Left forelimb (tissue), 1 donor: ENCODE measurements at places on chromosomes 11 and 22.

DNA sequence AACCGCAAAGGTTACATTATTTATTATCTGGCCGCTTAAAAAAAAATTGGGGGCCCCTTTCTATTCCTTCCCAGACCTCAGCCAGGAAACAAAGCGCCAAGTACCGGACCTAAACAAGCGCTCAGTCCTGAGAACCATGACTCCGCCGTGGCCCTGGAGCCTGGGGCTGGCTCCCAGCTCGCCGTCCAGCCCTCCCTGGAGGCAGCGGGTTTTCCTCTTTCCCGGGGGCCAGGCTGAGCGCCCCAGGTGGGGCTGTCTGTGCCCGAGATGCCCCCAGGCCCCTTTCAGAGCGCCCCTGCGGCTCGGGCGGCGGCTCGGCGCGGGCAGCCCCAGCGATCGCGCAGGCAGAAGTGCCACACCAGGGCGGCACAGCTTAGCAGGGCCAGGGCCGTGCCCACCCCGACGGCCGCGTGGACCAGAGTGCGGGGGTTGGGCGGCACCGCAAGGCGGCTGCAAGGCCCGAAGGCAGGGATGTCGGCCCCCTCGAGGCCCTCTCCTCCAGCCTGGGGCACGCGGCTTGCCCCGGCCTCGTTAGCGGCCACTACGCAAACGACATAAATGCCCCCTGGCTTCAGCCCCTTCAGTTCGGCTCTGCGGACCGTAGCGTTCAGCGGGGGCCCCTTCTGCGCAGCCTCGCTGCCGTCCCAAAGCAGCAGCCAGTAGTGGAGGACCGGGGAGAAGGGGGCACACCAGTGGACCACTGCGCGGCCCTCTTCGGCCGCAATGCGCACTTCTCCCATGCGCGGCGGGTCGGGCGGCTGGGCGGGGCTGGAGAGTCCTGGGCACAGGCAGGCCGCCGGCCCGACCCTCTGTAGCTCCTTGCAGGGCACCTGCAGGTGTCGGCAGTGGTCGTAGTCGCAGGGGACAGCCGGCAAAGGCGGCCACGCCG is 1.6 kb downstream of the LRRN4CL start:
- DNase-seq = no peak

DNA sequence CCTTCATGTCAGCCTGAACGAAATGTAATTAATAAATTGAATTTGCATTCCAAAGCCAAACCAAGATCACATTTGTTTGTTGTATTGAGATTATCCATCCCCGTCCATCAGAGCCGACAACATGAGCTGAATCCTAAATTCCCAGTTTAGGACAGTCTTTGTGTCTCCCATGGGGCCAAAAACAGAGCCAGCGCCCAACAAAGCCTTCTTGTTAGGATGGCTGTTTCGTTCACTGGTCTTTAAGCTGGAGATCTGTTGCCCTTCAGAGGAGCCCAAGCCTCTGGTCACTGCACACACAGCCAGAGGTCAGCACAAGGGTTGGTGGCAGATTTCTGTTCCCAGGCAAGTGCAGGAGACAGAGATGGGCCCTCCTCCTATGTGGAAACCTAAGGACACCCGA is 25.8 kb downstream of the DSCAML1 start:
- no peak for DNase-seq

GRCh38 chr11:65492637-65493366 is 6.0 kb upstream of the MALAT1 start:
- peak; percentile 82 for DNase-seq

- peak; percentile 84 for DNase-seq
Observed at GRCh38 chr22:37018815-37019308, 385 bp downstream of the TST start.

- DNase-seq = no peak
Observed at GRCh38 chr22:29693161-29693560, 26.6 kb upstream of the CABP7 start.

- peak; percentile 87 for DNase-seq
Observed at GRCh38 chr11:44950625-44951476, at the start of gene TP53I11. TSS of gene TP53I11 (minus strand) at chr11:44950883. CDS start at chr11:44938335, 12,548 bp downstream.

DNA sequence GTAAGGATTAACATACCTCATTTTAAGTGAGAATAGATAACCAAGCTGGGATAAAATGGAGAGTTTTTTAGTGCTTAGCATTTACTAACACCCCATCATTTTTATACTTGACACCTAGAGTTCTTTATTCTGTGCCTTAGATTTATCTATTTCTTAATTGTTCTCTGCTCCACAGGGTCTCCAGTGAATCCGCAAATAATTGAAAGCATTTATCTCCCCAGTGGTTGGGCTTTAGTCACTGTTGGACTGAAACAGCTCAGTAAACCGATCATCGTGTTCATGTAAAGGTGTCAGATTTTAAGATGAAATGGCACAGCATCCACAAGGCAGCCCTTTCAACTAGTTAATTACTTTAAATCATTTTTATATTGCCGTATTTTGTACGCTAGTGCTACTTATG is 17.8 kb upstream of the GRIA4 start:
- DNase-seq = no peak

DNA sequence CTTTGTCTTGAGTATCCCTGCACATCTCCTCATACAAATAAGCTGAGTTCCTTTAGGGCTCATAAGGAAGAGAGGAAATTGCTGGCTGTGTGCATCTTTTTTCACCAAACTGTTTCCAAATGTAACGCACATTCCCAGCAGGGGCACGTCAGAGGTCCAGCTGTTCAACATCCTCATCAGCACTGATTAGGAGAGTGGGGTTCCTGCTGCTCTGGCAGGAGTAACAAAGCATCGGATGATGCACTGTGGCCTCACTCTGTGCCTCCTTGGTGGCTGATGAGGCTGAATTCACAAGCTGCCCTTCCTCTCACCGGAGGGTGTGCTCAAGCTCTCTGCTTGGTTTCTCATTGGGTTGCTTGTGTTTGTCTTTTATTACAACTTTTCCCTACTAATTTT is 35.5 kb upstream of the SLC25A1 start:
- no peak for DNase-seq

GRCh38 chr22:20093418-20094196 is 13.6 kb downstream of the DGCR8 start:
- peak; percentile 49 for DNase-seq

GRCh38 chr11:114815176-114815575 is 136.8 kb downstream of the NXPE2 start:
- no peak for DNase-seq
